ENCODE measurements at places on chromosomes 12 and 14. TPM values are rescaled to one million over a fixed set of nuclear protein-coding genes. Genes with fewer than 3 reads are reported as not detected.

Gene HCAR3
- not detected for total RNA-seq

Gene EEF1AKMT3
- total RNA-seq: 2.8 TPM

Gene CACNA1C
- total RNA-seq: under 0.01 TPM

Gene OR6C2
- not detected for total RNA-seq

Gene PTPN6
- total RNA-seq: 3.2 TPM

Gene SLC17A8
- total RNA-seq: not detected

Gene SLC39A5
- total RNA-seq: 0.38 TPM

Gene B4GALNT1
- under 0.01 TPM for total RNA-seq

Gene ABCC9
- total RNA-seq: under 0.01 TPM

Gene LMNTD1
- total RNA-seq: not detected

Gene CLMN
- 1.6 TPM for total RNA-seq

Gene RERG
- total RNA-seq: not detected

Gene IL31
- total RNA-seq: not detected

Gene NEDD8
- 259 TPM for total RNA-seq

Gene CARMIL3
- total RNA-seq: not detected

Gene OR10A7
- not detected for total RNA-seq

Gene CMKLR1
- total RNA-seq: not detected
